Hair follicle dermal papilla cell (primary cell): ENCODE measurements at places on chromosomes 1 and 21. TPM values are rescaled to one million over a fixed set of nuclear protein-coding genes. Genes with fewer than 3 reads are reported as not detected.

S100A7 gene
- not detected in 2 replicates for total RNA-seq

FCRL1 gene
- total RNA-seq: not detected in 2 replicates

PKN2 gene
- total RNA-seq: 33.8 and 39.6 TPM in 2 replicates

PRKCZ gene
- total RNA-seq: 0.97 and 1.1 TPM in 2 replicates

RNPC3 gene
- 10.3 and 16.6 TPM in 2 replicates for total RNA-seq

CALML6 gene
- total RNA-seq: 0.16 and 1.2 TPM in 2 replicates

DDR2 gene
- total RNA-seq: 472 and 517 TPM in 2 replicates

TDRD5 gene
- not detected in 2 replicates for total RNA-seq

ZNF593OS gene
- total RNA-seq: not detected in 2 replicates

WNT3A gene
- total RNA-seq: not detected in 2 replicates
